T-cell (primary cell): ENCODE measurements at places on chromosomes 1 and 21. TPM values are rescaled to one million over a fixed set of nuclear protein-coding genes. Genes with fewer than 3 reads are reported as not detected.

- no peaks in the 10 kb centered on the region for H3K36me3 ChIP-seq
- no peak for DNase-seq
- H3K27ac ChIP-seq, result no peak overlapping the region
- no peaks in the 10 kb centered on the region for H3K27me3 ChIP-seq
- H3K4me3 ChIP-seq, result no peak overlapping the region
- no peaks in the 10 kb centered on the region for H3K4me1 ChIP-seq
These were observed 853.8 kb downstream of the USP25 start for GRCh38 chr21:16583556-16583955.

- H3K27ac ChIP-seq, result no peak overlapping the region
- no peaks in the 10 kb centered on the region for H3K4me1 ChIP-seq
- peaks cover 9% of the 10 kb centered on the region for H3K27me3 ChIP-seq
- no peak overlapping the region for H3K4me3 ChIP-seq
These were observed 43.9 kb upstream of the FOXO6 start for GRCh38 chr1:41317361-41317760.

Gene CLCA1
- total RNA-seq, result not detected

Gene TMEM82
- not detected for total RNA-seq

Gene IFI44
- 38.1 TPM for total RNA-seq
